Left ventricle myocardium inferior (tissue), 1 donor: ENCODE measurements at places on chromosomes 7 and 10. TPM values are rescaled to one million over a fixed set of nuclear protein-coding genes. Genes with fewer than 3 reads are reported as not detected.

- no peak for DNase-seq
- no peak overlapping the region for H3K4me3 ChIP-seq
- H3K27me3 ChIP-seq, result peaks cover 4% of the 10 kb centered on the region
- H3K36me3 ChIP-seq, result no peaks in the 10 kb centered on the region
Observed at GRCh38 chr10:132377326-132377725, 19.7 kb upstream of the PWWP2B start.

Gene PUS7
- total RNA-seq, result 4.9 TPM

- H3K36me3 ChIP-seq, result peaks cover 9% of the 10 kb centered on the region
- H3K4me3 ChIP-seq, result no peak overlapping the region
- H3K4me1 ChIP-seq, result peaks cover 6% of the 10 kb centered on the region
- no peak for DNase-seq
- H3K27me3 ChIP-seq, result no peaks in the 10 kb centered on the region
- H3K27ac ChIP-seq, result no peak overlapping the region
Observed at GRCh38 chr7:122412441-122412840, 107.9 kb upstream of the FEZF1 start.

GRCh38 chr7:91373111-91373800 lies 109.0 kb downstream of the FZD1 start:
- H3K4me1 ChIP-seq, result no peaks in the 10 kb centered on the region
- H3K4me3 ChIP-seq, result no peak overlapping the region
- H3K27me3 ChIP-seq, result no peaks in the 10 kb centered on the region
- no peak for DNase-seq

Gene FZD1
- 14.1 TPM for total RNA-seq
